Suppressor macrophage treated with lipopolysaccharide for 4 hours (primary cell): ENCODE measurements at places on chromosomes 4 and X.

DNA sequence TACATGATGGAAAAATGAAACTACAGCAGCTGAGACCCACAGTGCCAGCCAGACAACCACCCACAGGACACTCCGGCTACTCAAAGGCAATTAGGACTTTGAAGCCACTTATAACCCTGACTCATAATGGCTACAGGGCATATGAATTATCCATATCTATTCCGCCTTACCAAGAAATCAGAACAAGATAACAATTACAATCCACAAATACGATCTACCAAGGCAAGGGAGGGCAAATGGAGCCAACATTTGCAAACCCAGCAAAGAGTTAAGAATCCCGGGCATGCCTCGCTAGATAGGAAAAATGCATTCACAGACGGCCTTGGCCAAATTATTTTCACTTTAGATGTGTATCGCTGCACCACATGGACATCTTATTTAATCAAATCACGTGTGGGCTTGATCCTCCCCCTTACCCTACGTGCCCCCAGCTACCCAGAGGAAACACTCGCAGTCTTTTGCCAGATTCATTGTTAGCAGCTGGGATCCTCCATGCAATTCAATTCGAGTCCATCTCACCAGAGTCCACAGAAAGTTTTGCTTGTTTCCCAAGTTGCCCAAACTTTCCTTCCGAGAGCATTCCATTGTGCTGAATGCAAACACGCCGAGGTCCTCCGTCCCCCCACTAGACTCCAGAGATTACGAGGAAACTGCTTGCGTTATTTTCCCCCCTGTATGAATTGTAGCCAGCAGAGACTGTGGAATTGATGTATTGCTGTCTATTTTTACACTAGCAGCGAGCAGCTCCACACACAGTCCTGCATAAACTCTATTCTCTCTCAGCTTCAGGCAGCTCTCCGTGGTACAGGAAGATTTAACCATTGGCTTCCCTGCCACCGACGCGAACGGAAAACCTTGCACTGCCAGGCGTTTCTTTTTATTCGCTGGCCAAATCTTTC is 1.2 kb downstream of the PPARGC1A start:
- DNase-seq, result no peak

- peak; percentile 78 for DNase-seq
These were observed 42.7 kb upstream of the RASSF6 start for GRCh38 chr4:73662709-73663546.

DNA sequence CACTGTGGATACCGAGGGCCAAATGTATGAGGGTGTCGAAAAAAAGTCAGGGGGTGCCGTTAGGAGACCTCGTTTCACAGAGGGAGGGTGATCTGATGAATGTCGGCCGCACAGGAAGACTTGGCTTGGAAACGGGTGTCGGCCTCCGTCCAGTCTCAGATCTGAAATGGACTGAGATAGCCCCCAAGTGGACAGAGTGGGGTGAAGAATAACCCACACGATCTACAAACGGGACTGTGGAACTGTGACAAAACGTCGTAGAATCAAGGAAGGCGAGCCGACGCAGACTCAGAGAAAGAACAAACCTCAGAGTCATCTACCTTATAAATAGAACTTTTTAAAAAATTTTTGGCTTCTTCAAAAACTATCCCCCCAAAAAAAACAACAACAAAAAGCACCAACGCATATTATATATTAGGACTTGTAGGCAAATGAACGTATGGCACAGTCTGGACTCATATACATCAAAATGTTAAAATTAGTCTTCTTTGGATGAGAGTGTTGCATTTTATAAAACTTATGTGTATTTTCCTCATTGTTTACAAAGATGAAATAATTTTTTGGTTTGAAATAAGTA is 63.8 kb upstream of the IRF2 start:
- DNase-seq, result peak; percentile 94

- DNase-seq, result no peak
These were observed 115.2 kb downstream of the GABRA2 start for GRCh38 chr4:46274717-46275116.

DNA sequence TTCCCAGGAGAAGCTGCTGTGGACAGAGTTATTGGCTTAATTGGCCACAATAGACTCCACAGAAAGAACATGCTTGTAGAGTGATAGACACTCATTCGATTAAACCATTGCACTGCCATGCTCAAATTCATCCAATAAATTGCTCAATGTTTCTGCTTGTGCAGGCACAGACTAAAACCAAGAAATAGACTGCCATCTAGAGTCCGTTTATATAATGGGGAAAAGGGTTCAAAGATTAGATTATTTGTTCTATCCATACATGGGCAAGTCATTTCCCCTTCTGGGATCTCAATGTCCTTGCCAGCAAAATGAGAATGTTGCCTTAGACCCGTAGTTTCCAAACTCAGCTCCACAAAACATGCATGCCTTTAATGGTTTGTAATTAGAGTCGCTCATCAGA is 8.7 kb downstream of the SMIM10 start:
- DNase-seq, result peak; percentile 47

DNA sequence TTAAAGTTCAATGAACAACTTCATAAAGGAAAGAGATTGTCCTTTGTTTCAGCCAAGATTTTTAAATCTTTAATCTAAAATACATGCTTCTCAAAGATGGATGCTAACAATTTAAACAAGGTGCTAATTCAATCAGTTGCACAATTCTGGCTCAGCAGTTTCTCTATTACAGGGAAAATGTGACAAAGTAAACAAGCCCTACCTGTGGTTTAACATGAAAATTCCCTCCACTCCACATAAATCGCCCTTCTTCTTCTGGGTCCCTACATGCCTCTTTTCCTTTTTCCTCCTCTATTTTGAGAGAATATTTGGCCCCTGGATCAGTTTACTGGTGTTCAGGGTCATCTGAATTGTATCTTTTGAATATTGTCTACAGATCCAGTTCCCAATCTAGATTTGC is 80.6 kb downstream of the FRYL start:
- no peak for DNase-seq

- peak; percentile 56 for DNase-seq
These were observed 7.7 kb downstream of the TLR7 start for GRCh38 chrX:12874581-12874980.

GRCh38 chr4:832536-832935 is 6.6 kb upstream of the CPLX1 start:
- DNase-seq, result no peak
